NCI-H2029 treated with DMSO at 0.1 percent for 48 hours (cell line): ENCODE measurements at places on chromosomes 5 and 9.

- no peak for DNase-seq
These were observed 146.6 kb upstream of the TUT7 start for GRCh38 chr9:86500667-86501435.

GRCh38 chr9:124452326-124452725 lies 2.1 kb downstream of the ADGRD2 start:
- no peak for DNase-seq

- DNase-seq: peak; percentile 54
These were observed 27.9 kb upstream of the GALNT10 start for GRCh38 chr5:154162539-154163151.

DNA sequence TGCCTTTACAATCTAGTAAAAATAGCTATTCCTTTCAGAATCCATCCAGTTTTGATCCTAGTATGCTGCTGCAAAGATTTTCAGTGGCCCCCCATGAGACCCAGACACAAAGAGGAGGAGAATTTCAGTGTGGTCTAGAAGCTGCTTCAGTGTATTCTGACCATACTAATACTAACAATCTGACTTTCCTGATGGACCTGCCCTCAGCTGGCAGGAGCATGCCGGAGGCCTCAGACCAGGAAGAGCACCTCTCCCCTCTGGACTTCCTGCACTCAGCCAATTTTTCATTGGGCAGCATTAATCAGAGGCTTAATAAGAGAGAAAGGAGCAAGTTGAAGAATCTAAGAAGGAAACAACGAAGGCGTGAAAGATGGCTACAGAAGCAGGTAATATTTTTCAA lies 48.5 kb downstream of the RNF180 start:
- no peak for DNase-seq

DNA sequence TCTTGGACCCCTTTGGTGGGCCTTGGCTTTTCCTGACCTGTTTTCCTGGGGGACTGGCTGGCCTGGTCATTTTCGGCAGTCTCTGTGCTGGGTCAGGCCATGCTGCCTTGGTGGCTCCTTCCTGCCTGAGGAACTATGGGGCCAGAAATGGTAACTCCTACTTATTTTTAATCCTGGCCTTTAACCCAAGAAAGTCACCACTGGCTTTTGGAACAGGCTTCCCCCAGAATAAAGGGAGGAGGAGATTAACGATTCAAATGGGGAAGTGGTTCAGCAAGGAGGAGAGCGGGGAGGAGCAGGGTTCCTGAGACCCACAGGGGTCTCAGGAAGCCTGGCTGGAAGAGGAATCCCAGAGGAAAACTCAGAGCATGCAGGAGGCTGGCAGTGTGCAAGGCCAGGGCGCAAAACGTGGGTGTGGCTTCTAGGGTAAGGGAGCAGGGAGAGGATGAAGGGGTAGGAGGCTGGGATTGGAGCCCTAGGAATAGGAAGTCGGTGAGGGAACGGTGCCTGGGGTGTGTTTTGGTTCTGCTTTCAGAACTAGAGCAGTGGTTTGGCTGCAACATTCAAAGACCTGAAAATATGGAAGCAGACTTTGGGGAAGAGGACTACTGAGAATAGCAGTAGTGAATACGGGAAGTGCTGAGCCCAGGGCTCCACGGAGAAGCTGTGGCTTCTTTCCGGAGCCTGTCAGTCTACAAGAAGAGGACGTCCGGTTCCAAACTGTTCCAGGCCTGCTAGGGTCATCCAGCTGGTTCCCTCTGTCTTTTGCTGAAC lies 271.1 kb upstream of the KLF4 start:
- no peak for DNase-seq

- DNase-seq: no peak
These were observed 39.6 kb downstream of the COL5A1 start for GRCh38 chr9:134681061-134681661.
